ENCODE measurements at places on chromosomes 4 and X.

DNA sequence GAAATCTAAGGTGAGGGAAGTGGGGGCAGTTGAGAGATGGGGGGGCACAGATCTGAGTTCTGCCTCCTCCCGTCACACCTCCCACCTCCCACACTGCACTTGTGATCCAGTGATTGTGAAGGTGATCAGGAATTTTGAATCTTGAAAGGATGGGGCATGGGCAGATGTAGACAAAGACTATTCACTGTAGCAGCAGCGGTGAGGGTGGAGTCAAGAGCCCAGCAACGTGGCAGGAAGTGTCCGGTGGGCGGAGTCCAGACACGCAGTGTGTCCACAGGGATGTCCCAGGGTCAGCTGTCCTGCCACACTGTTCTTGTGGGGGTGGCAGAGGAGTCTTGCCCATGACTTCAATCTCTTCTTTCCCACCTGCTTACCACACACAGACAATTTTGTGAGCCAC lies 330.5 kb upstream of the GALNT7 start:
- DNase-seq: no peak

DNA sequence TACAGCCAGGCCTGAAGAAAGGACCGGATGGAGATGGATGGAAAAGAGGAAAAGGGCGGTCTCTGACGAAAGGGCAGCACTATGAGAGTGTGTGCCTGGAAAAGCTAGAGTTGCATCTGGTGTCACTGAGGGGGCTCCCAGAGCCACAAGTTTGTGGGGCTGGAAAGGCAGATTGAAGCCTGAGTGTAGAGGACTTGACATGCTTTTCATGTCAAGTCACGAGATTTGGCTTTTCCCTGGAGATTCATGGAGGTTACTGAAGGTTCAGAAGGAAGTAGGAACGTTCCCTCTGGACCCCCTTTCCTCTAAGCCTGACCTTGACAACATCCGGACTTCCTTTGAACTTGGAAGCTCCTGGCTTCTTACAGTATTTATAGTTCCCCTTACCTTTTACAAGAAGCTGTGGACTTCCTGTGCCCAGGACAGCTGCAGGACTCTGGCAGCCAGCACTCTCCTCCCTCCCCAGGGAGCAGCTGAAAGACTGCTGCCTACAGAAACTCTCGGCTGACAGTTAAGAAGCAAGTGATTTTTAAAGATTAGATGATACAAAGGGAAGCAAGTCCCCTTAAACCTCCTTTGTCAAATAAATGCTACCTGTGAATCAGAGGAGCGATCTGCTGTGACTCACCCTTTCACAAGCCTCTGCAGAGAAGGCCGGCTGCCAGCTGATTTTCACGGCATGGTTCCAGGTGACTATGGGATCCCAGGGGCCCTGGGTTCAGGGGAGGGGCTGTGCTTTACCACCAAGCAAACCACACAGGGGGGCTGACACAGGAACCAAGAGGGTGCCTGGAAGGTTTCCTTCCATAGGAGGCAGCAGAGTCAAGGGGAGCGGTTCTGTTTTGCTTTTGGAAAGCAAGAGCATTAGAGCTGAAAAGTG lies 72.9 kb upstream of the STIM2 start:
- peak; percentile 1 for DNase-seq

GRCh38 chr4:111847296-111848008 lies 297.8 kb upstream of the FAM241A start:
- DNase-seq: no peak

DNA sequence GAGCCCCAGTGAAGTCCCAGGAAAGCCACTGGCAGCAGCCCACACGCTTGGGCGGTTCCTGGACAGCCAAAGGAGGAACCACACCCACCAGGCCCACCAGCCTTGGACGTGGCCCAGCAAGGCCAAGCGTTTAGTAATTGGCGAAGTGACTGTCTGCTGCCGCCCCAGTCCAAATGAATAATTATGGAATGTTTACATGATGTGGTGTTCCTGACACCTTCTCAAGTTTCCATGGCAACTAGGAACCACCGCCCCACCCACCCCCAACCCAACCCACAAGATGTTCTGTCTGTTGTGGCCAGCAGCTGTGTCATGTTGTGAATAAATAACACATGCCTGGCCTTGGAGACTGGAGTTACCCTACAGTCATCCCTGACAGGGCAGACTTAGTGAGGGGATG lies 22.3 kb downstream of the APLN start:
- DNase-seq: no peak

GRCh38 chrX:80876877-80877276 lies 67.2 kb upstream of the BRWD3 start:
- no peak for DNase-seq

GRCh38 chr4:32462944-32463343 lies 1742.8 kb downstream of the PCDH7 start:
- DNase-seq: no peak

GRCh38 chr4:165725352-165725751 lies 147.7 kb upstream of the TLL1 start:
- DNase-seq: no peak

GRCh38 chr4:34293459-34293858 lies 1950.9 kb downstream of the ARAP2 start:
- no peak for DNase-seq

- DNase-seq: no peak
Measured at GRCh38 chrX:7146703-7147412, 654 bp upstream of the STS start.

GRCh38 chrX:103889216-103889615 lies 57.2 kb upstream of the RAB9B start:
- DNase-seq: no peak

DNA sequence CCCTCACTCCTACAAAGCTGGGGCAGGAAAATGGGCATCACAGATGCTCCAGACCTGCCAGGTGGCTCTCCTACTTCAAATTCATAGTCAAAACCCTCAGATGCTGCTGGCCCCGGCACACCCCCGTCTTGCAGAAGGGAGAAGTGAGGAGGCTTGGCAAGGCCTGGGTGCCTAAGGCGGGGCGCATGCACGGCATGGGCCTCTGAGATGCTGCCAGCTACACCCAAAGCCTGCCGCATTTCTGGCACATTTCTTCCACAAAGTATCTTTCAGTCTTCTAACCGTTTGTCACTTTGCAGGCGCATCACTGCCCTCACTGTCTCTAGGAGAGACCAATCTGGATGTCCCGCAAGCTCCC lies 19.6 kb downstream of the WDR1 start:
- DNase-seq: no peak

- DNase-seq: no peak
Measured at GRCh38 chrX:829145-829544, 198.6 kb downstream of the SHOX start.

DNA sequence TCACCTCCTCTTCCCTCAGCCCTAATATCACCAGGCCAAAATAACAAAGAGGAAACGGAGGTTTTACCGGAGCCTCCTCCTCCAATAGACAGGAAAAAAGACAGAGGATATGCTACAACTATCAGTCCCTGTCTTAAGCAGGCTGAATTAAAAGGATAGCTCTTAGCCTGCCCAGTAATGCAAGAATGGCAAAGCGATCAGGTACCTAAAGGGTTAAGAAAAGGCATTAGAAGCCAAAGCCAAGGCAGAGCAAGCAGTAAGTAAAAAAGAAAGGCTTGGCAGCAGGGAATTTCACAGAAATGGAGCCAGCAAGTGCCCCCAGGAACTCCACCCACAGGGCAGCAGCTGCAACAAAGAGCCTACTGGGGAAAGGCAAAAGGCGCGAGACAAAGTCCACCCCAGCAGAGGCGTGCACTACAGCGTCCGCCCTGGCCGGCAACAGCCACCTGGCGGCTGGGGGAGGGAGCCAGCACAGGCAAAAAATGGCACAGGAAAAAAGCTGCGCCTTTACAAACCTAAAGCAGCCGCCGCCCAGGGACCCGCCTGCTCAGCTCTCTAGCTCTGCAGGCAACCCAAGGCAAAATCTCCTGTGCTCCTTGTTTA lies 220.6 kb upstream of the ZC4H2 start:
- DNase-seq: no peak

DNA sequence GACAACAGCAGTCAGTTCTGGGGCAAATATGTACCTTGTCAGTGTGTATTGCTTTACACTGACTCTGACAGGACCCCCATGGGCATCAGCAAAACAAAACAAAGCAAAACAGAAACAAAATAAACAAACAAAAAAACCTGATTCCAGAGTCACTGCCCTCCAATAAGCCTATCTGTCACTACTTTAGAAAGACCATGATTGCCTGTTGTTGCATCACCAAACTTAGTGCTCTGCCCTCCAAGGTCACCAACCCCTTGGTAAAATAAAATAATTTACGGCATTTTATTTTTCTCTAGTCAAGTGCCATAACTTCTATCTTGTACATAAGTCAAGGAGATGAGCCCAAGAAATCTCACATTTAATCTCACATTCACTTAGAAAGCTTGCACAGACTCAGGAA lies 120.9 kb upstream of the ADAMTS3 start:
- no peak for DNase-seq

DNA sequence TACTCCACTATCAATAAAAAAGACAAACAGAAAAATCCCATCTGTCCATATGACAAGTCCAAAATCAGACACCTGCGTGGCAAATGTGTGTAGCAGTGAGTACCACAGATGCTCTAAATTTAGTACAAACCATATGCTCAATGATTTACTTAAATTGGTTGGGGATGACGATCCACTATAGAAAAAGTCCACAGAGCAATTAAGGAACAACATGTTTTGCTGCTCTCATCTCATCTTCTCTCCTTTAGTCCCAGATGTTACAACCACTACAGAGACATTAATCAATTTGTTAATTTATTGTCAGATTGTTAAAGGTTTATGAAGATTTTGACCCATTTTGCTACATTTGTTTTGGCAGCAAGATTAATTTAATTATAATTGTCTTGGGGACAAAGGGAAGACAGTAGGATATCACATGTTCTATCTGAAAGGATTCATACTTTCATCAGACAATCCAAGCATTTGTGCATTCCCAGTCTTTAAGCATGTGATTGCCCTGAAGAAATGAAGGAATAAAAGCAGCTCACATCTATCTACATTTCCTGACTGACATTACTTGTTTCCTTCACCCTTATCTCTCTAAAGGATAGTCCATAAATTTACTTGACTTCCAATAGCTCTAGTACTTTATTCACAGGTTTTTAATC lies 2268.1 kb downstream of the PCDH7 start:
- DNase-seq: no peak
